ENCODE measurements at places on chromosomes 11 and 22.

DNA sequence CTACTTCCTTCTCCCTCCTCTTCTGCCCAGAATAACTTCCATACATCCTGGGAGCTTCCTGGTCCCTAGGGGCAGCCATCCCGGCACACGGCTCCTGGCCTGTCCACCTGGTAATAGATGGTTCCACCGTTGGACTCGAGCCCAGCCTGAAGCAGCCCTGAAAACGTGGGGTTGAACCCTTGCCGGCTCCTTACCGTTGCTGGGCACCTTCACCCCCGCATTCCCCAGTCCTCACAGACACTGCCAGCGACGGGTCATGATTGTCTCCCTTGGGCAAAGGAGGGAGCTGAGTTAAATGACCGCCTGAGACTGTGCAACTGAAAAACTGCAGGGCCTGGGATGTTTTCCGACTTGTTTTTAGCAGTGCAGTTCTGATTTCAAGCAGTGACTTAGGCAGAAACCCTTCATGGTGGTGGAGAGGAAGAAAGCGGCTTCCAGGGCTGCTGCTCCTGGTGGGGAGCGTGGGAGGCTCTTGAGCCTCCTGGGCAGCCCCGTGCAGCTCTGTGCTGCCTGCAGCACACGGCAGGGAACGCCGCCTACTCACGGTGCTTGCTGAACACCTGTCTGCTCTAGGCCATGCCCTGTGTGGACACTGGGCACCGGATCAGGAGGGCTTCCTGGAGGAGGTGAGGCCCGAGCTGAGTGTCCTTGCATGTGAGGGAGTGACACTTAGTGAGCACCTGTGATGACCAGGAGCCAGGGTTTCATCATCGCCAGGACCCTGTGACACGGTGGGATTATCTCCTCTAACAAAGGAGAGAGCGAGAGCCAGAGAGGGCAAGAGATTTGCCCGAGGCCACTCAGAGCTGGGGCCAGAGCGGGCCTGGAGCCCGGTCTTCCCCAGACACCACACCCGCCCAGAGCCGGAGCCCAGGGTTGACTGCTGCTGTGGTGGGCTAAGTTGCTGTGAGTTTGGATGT is 77.4 kb downstream of the FBLN1 start:
- DNase-seq = no peak

- no peak for DNase-seq
Measured at GRCh38 chr11:1931341-1932104, 12.0 kb downstream of the TNNT3 start.

DNA sequence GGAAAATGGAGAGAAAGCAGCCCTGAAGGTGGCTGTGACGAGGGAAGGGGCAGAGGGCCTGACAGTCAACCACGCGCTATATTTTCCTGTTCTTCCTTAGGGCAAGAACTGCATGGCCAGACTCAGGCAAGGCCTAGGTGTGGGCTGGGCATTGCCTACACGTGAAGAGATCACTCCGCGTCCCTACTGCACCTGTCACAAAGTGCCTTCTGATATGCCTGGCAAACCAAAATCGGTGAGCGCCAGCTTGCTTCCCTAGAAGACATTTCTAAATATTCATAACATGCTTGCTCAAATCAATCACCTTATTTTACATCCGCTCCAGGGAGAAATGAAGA is 6.3 kb downstream of the TMEM121B start:
- no peak for DNase-seq

- no peak for DNase-seq
Measured at GRCh38 chr11:20293531-20293930, 70.0 kb upstream of the HTATIP2 start.

DNA sequence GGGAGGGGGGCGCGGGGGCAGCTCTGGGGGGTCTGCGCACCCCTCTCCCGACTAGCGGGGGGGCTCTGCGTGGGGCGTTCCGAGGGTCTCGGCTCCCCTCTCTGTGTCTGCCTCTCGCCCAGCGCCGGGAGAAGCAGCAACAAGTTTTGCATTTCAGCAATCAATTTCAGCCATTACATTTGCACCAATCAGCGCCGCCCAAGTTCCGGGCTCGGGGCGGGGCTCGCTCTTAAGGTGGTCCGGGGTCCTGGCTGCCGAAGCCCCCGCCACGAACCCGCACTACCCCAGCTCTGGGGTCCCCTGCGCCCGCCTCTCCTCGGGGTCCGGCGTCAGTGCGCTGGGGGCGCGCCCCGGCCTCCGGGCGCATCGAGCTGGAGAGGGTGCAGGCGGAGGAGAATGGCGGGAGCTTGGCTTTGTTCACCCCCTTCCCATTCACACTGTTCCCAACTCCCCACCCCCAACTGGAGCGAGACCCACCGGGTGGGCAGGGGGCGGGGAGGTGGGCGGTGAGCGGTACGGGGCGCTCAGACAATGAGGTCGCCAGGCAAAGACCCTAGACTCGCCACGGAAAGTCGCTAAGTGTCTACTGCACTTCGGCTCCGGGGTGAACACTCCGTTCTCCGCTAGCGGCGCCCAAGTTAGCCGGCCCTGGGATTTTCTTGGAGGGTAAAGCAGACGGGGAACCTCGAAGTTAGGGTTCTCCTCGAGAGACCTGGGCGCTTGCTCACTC is at the start of gene MN1:
Gene MN1 (minus strand): TSS at position 141 of the 730 bp plus-strand sequence. CDS start 1,213 bp downstream, outside the sequence.
- no peak for DNase-seq

DNA sequence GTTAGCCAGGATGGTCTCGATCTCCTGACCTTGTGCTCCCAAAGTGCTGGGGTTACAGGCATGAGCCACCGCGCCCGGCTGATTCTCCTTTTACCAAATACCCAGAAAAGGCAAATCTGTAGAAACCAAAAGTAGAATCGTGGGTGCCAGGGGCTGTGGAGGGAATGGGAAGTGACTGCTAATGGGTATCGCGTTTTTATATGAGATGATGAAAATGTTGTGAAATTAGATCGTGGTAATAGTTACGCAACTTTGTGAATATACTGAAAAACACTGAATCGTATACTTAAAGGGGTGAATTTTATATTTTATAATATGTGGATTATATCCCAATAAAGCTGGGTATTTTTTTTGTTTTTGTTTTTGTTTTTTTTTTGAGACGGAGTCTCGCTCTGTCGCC is 48.2 kb upstream of the CREB3L1 start:
- no peak for DNase-seq

GRCh38 chr22:22703715-22704114 is 59.3 kb downstream of the GGTLC2 start:
- no peak for DNase-seq

DNA sequence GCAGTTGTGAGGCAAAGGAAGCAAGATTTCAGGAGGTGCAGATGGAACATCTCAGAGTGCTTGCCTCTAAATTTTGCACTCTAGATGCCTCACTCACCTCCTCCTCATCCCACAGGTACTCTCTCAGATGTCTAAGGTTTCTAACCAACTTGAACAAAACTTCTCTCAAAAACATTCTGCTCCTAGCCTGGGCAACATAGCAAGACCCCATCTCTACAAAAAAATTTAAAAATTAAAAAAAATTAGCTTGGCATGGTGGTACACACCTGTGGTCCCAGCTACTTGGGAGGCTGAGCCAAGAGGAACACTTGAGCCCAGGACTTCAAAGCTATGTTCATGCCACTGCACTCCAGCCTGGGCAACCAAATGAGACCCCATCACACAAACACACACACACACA is 4.2 kb downstream of the ZNF280A start:
- DNase-seq = no peak

DNA sequence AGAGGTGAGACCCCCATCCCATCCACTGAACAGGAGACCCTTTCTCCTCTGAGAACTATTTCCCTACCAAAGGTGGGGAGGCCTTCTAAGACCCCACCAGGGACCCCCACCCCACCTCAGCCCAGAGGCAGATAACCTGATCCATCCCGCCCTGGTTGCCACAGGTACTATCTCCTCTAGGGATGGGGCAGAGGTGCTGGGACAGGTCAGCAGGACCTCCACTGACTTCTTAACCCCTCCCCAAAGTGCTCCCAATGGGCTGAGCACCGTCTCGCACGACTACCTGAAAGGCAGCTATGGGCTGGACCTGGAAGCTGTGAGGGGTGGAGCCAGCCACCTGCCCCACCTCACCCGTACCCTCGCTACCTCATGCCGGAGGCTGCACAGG is 4.3 kb downstream of the INPPL1 start:
- DNase-seq = no peak

DNA sequence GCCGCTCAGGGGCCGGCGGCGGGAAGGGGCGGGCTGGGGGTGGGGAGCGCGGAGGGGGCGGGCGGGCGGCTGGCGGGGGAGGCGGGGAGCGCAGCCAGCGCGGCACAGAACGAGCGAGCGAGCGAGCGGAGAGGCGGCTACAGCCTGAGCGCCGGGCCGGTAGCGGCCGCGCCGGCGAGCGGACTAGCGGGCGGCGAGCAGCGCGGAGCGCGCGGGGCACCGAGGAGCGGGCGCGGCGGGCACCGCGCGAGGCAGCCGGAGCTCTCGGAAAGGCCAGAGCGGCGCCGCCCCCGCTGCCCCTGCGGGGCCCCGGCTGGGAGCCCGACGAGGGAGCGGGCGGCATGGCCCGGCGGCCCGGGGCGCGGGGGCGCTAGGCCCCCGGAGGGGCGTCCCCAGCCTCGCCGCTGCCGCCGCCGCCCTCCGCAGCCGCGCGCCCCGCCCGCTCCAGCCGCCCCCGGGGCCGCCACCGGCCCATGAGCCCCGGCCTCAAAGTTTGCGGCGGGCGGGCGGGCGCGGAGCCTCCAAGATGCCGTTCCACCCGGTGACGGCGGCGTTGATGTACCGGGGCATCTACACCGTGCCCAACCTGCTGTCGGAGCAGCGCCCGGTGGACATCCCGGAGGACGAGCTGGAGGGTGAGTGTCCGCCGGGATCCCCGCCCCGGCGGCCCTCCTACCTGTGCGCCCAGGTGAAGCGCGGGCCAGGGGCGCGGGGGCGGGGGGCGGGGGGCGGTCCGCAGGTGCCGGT is at the start of gene CABP7:
Gene CABP7 (plus strand): TSS at position 105 of the 747 bp plus-strand sequence. CDS start 422 bp downstream, at position 527.
- DNase-seq = no peak

DNA sequence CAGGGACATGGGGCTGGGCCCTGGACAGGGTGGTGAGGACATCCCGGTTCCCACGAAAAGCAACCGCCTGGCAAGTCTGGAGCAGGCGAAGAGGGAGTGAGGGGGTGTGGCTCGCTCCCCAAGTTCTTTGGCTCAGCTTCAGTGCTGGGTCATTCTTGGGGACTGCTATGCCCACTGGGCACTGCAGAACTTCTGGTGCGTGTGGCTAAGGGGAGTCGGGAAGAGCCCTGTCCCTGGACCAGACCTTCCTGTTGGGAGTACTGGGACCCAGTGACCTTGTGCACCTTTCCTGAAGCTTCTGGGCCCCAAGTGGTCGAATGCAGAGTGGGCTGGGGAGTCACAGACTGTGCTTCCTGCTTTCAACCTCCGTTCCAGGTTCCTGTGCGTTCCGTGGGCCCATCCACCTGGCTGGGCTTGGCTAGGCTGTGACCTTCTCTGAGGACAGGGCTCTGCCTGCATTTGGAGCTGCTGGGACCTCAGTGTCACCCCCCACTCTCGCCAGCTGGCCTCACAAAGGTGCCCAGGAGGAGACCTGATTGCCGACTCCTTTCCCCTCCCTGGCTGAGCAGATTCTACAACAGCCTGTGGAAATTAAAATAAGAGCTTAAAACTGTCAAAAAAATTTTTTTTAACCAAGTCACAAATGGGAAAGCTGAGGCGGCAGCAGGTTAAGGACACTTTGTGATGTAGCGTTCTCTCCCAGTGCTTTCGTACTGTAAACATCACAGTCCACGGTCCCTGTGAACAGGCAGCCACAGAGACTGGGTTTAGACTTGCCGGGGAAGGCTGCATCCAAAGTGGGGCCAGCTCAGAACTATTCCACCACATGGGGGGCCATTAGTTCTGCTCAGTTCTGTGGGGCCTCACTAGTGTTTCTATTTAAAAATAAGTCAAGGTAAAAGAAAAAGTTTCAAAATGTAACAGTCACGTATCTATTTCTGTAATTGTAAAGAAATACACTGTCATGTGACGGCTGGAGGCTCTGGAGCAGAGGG is 63.8 kb upstream of the WNT7B start:
- DNase-seq = no peak

GRCh38 chr11:35822815-35823495 is 120.9 kb upstream of the LDLRAD3 start:
- DNase-seq = no peak

DNA sequence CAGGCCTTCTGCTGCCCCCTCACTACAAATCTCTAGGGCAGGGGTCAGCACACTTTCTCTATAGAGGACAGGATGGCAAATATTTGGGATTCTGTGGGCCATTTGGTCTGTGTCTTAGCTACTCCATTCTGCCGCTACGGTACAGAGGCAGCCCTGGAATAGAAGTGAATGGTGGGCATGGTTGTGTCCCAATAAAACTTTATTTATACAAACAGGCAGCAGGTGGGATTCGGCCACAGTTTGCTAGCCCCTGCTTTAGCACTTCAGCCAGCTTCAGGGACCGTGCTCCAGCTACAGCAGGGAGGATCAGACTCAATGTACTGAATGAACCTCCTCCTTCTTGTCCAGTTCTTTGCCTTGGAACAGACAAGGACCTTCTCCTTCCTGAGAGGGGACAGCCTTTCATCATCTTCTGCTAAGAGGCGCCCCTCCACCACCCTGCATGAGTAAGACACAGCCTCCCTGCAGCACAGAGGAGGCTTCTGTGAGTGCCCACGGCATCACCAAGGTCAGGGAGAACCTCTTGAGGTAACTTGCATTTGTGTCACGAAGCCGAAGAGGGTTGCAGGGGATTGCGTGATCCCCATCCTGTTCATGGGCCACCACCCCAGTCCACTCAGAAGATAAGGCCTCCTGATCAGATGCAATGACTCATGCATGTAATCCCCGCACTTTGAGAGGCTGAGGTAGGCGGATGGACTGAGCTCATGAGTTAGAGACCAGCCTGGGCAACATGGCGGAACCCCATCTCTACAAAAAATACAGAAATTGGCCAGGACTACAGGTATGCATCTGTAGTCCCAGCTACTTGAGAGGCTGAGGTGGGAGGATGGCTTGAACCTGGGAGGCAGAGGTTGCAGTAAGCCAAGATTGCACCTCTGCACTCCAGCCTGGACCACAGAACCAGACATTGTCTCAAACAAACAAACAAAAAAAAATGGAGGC is 4.6 kb downstream of the C11orf24 start:
- no peak for DNase-seq

GRCh38 chr11:8596504-8597046 is 2.5 kb upstream of the STK33 start:
- no peak for DNase-seq

DNA sequence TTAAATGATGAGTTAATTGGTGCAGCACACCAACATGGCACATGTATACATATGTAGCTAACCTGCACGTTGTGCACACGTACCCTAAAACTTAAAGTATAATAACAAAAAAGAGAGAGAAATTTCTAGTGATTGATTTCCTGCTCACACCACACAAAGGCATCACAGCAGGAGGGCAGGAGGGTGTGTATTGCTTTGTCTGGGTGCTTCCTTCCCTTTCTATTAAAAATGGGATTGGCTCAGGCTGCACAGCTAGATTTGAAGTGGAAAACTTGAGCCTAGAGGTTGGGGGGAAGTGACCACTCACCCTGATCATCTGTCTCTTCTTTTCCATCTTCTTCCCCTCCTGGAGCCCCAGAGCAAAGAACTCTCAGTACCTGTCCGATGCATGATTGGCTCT is 944 bp upstream of the SCGB1D2 start:
- no peak for DNase-seq

- no peak for DNase-seq
Measured at GRCh38 chr22:49583341-49583740, 244.3 kb downstream of the BRD1 start.
